ENCODE measurements at places on chromosomes 2 and 18. TPM values are rescaled to one million over a fixed set of nuclear protein-coding genes. Genes with fewer than 3 reads are reported as not detected.

- DNase-seq = no peak
Observed at GRCh38 chr2:187475499-187476248, 27.6 kb upstream of the CALCRL start.

GRCh38 chr2:197805715-197806633 lies 1.6 kb downstream of the PLCL1 start:
- DNase-seq = no peak

Gene ALS2
- 25.9 TPM for total RNA-seq

DNA sequence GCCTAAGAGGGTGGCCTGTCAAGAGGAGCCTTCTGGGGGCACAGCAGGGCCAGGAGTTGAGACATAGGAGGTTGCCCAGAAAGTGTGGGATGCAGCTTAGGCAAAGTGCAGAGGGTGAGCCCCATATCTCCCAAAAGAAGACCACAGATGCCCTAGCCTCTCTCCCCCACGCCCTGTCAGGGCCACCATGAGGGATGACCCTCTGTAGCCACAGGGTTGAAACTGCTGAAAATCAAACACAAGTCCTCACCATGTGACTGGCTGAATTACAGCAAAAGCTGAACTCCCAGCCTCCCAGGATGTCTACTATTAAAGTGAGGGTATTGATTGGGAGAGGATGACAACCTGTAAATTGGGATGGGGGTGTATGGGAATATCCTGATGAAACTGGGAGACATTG lies 37.4 kb upstream of the ARHGEF4 start:
- DNase-seq = no peak
